ENCODE measurements at places on chromosomes 2 and 18.

DNA sequence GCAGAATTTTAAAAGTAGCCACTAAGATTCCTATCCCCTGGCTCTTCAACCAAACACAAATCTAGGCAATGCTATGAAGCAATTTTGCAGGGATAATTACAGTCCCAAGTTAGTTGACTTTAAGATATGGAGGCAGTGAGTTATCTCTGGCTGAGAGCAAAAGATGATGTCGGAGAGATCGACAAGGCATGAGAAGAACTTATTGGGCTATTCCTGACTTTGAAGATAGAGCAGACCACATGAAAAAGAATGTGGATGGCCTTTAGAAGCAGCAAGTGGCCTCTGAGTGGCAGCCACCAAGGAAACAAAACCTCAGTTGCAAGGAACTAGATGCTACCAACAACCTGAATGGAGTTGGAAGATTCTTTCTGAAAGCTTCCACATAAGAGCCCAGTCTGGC is 58.2 kb upstream of the PPM1B start:
- no peak for DNase-seq

DNA sequence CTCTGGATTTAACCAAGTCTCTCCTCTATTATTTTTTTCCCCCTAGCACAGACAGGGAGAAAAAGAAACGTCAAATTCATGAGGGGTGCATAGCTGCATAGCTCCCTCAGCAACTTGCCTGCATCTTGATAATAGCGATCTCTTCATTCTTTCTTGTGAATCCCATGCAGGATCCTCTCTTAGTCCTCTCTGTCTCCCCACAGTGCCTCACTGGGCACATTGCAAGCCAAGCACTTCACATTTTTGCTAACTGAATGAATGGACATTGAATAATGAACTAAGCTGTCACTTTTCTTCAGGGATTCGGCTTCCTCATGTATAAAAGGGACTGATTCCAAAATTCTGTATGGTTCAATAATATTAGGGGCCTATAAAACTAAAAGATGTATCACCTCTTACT is 2.9 kb upstream of the EPB41L3 start:
- no peak for DNase-seq

DNA sequence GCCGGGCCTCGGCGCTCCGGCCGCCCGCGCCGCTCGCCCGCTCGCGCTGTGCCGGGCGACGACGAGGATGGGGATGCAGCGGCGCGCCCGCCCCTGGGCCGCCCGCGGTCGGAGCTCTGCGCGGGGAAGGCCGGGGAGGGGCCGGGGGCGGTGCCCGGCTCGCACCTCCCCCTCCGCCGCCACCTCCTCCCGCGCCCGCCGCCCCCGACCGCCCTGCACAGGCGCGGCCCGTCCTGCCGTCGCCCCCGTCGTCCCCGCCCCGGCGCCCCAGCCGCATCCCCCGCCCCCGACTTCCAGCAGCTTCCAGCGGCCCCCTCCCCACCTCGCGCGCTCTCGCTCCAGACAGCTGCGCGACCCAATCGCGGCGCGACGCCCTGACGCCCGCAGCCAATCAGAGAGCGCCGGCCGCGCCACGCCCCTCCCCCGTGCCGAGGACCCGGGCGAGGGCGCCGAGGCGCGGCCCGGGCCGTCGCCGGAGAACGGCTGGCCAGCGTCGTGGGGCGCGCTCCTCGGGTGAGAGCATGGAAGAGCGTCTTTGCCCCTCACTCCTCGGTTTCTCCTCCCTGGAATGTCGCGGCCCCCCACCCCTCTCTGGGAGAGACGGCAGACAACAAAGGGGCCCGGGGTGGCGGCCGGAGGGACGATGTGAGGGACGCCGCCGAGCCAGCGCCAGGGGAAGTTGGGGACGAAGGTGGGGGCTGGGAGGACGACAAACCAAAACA is at the start of gene MBOAT2:
MBOAT2 (minus strand) TSS at position 69 of the 722 bp plus-strand sequence. CDS start 70 bp downstream, outside the sequence.
- peak; percentile 67 for DNase-seq

- DNase-seq: no peak
These were observed 45.6 kb downstream of the RAB27B start for GRCh38 chr18:54873884-54874255.

DNA sequence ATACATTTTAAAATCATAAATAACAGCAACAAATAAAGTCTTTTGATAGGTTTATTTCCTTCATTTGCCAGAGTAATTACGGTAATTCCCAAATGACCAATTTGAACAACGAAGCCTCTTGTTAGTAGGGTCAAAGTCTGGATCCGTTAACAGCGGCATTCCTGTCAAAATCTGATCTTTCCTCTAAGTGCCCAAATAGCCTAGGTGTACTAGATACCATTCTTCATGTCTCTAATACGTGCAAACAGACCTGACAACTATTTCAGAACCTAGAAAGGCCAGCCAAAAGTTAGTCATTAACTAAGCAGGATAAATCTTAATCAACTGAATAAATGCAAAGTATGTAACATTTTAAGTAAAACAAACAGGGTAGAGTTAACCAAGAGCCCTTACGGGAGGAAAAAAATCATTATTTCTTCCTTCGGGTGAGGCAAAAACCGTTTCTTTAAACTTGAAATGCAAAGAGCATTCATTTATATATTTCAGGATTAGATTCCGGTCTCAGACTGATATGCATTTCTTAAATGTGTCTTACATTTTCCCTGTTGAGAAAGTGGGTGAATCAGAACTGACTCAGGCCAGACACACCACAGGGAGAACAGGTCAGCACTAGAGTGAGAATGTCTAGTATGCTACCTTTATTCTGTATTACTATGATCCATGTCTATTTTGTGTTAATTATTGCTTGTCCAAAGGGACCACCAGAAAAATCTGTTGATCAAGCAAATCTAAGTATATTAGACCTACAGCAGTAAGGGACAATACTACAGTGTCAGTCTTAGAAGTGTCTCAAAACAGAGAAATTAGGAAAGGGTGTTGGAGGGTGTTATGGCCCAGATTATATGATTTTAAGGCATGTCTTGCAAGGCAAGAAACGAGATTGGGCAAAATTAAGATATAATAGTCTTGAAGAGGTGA is 141.5 kb upstream of the NDUFV2 start:
- no peak for DNase-seq

DNA sequence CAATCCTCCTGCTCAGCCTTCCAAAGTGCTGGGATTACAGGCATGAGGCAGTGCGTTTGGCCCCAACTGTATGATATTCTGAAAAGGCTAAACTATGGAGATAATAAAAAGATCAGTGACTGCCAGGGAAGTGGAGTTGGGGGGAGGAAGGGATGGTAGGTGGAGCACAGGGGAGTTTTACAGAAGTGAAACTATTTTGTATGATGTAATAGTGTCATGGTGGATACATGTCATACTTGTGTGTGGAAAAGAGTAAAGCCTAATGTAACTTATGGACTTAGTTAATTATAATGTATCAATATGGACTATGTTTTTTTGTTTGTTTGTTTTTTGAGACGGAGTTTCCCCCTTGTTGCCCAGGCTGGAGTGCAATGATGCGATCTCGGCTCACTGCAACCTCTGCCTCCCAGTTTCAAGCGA is 2.9 kb upstream of the GGCX start:
- no peak for DNase-seq

- no peak for DNase-seq
These were observed 173.3 kb upstream of the ERBB4 start for GRCh38 chr2:212711856-212712255.

Data from activated T-helper 1 cell treated with anti-CD3 and anti-CD28 coated beads, Interleukin-2, amount 50 U/mL, for 16 hours (primary cell).